Breast epithelium (tissue), 4 donors: ENCODE measurements at places on chromosomes 13 and 19. TPM values are rescaled to one million over a fixed set of nuclear protein-coding genes. Genes with fewer than 3 reads are reported as not detected.
A peak's percentile ranks its signal among the peaks of the same experiment; 100 is the strongest.

GRCh38 chr13:27789153-27789494 lies 3.2 kb upstream of the GSX1 start:
- peaks cover 66% of the 10 kb centered on the region for H3K27me3 ChIP-seq
- H3K4me3 ChIP-seq, result no peak overlapping the region
- no peak for DNase-seq
- H3K4me1 ChIP-seq, result no peaks in the 10 kb centered on the region
- H3K27ac ChIP-seq, result no peak overlapping the region

- DNase-seq, result no peak
- H3K4me3 ChIP-seq, result peak overlapping the region; percentile 85
- peak overlapping the region; percentile 93 for H3K27ac ChIP-seq
- peaks cover 4% of the 10 kb centered on the region for H3K4me1 ChIP-seq
- no peaks in the 10 kb centered on the region for H3K36me3 ChIP-seq
Measured at GRCh38 chr19:55461974-55462626, 658 bp upstream of the ISOC2 start.

DNA sequence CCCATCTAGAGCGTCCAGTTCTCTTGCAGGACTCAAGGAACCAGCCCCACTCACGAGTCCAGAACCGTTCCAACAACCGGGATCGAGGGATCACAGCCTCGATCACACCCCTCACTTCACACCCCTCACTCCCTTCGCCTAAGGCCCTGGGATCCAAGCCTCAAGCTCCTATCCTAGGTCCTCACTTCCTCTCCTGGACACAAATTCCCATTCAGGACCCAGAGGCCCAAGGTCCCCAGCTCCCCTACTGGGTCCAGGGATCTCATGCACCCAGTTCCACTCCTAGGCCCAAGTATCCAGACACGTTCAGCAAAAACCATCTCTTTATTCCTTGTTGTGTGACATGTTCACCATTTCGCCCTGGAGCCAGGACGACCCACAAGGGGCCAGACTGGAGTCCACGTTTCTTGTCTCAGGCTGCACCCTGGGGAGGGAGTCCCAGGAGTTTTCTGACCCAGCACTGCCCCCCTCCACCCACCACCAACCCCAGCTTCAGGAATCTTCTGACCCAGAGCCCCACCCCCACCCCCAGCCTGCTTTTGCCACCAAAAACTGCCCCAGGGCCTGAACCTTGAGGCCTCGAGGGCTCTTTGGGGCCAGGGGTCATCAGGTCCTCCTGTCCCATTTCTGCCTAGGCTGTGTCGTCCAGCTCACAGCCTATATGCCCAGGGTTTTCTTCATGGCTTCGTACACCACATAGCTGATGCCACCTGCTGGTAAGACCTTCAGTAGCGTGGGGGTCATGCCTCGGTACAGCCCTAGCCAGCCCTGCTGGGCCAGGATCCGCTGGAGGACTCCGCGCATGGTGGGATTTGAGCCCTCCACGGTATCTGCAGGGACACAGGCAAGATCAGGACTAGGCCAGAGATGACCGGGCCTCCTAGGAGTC lies 1.4 kb upstream of the KHSRP start:
- peak overlapping the region; percentile 92 for H3K27ac ChIP-seq
- DNase-seq, result no peak
- no peaks in the 10 kb centered on the region for H3K27me3 ChIP-seq
- peaks cover 11% of the 10 kb centered on the region for H3K4me1 ChIP-seq

DNA sequence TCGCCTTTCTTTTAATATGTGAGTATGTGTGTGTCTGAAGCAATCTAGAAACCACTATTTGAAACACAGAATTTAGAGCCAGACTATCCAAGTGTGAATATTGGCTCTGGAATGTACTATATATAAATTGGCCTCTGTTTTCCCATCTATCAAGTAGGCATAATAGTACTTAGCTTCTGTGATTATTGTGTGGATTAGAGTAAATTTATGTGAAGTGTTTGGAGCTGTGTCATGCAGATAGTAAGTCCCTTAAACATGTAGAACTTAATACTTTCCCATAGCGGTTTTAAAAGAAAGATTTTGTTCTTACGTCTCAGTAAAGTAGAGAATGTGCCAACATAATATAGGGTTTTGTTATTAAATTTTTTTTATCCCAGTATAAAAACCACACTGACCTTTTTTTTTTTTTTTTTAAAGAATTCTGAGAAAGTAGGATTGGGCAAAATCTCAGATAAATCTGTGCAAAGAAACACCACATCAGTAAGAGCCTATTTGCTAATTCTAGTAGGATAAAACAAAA lies 432.3 kb downstream of the RFC3 start:
- DNase-seq, result no peak
- H3K4me1 ChIP-seq, result no peaks in the 10 kb centered on the region

OVOL3 gene
- total RNA-seq, result not detected

DNA sequence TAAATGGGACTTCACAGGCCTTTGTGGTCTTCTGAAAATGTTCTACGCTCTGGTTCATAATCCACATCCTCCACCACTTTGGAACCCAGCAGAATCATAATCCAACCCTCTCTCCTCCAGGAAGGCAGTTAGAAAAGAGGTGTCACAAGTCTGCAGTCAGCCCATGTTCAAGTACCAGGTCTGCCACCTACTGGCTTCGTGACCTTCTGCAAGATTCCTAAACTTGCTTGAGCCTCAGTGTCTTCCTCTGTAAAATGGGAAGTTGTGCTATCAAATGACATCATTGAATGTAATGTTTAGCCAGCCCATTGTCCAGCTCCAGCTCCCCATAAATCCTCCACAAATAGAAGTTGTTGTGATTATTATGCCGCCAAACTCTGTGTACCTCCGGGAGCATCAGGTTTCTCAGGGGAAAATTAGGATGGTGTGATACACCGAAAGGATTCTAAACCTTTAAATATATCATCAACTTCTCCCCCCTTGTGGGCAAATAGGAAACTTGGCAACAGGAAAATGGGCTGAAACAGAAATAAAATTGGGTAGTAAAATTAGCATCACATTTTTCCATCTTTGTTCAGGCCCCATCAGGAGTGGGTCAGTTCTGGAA lies 109.7 kb downstream of the NUFIP1 start:
- no peak overlapping the region for H3K27ac ChIP-seq
- H3K27me3 ChIP-seq, result no peaks in the 10 kb centered on the region
- no peak overlapping the region for H3K4me3 ChIP-seq
- H3K4me1 ChIP-seq, result no peaks in the 10 kb centered on the region
- no peak for DNase-seq
